ENCODE measurements at places on chromosomes 6 and 20.

DNA sequence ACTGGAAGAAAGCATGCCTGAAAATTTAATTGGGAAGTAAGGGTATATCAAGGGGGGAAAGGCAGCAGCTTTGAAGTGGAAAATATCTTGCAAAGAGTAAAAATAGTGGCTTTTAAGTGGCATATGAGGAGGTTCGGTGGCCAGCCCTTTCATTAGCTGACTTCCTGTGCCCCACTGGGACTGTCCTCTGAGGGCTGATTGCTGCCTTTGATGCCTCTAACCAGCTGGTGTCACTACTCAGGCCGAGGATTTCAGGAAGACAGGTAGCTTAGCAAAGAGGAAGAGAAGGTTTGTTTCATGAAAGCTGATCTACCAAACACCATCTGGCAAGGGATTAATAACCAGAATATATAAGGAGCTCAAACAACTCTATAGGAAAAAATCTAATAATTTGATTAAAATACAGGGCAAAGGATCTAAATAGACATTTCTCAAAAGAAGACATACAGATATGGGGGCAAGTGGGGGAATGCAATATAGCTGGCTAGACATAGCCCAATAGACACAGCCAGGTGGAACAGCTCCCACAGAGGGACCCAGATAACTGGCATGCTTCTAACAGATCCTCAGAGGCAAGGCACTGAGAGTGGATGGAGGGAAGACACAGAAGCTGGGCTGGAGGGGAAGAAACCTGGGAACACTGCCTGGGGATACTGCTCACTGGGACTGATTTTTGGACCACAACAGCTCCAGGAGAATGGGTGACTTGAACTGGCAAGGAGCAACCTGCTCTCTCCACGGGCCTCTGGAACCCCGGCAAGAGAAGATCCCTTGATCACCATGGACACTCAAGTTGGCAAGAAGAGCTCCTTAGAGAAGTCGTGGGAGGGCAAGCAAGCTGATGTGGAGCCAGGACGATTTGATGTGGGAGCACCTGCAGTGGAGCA is 33.2 kb downstream of the CCN2 start:
- no peak for DNase-seq

GRCh38 chr20:60428651-60429050 is 470.4 kb downstream of the CDH26 start:
- no peak for DNase-seq

DNA sequence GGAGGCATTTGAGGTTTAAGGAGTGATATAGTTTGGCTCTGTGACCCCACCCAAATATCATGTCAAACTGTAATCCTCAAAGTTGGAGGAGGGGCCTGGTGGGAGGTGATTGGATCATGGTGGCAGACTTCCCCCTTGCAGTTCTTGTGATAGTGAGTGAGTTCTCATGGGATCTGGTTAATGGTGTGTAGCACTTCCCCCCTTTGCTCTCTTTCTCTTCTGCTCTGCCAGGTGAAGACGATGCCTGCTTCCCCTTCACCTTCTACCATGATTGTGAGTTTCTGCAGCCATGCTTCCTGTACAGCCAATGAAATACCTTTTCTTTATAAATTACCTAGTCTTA is 1.7 kb upstream of the HDDC2 start:
- no peak for DNase-seq

GRCh38 chr6:156602066-156602385 is 175.2 kb upstream of the ARID1B start:
- no peak for DNase-seq

DNA sequence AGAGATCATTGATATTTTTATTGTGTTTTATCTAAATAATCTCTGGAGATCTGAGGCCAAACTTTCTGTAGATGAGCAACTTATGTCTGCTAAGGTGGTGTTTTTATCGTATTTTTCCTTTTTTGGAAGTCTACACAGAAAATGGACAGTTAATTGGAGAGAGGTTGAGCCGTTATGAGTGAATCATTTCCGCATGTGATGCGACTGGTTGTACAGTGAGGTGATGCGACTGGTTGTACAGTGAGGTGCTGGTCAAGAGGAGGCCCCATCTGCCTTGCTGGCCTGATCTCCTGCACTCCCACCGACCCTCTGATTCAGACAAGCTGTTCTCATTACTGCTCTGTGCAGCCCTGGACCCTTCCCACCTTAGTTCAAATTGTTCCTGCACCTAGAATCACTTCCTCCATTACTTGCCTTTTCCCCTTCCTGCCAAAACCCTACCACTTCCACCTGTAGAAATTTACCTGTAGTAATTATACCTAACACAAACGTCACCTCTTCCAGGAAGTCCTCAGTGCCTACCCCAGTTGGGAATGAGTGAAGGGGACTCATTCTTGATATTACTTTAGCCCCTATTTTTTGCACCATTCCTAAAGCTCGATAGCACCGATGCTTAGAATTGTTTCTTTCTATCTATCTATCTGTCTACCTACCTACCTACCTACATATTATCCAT is 100.3 kb downstream of the ZDHHC14 start:
- no peak for DNase-seq

- no peak for DNase-seq
These were observed 38.7 kb downstream of the SCP2D1 start for GRCh38 chr20:18852318-18852717.

- DNase-seq = no peak
These were observed 108.6 kb downstream of the BANF2 start for GRCh38 chr20:17808357-17808756.

DNA sequence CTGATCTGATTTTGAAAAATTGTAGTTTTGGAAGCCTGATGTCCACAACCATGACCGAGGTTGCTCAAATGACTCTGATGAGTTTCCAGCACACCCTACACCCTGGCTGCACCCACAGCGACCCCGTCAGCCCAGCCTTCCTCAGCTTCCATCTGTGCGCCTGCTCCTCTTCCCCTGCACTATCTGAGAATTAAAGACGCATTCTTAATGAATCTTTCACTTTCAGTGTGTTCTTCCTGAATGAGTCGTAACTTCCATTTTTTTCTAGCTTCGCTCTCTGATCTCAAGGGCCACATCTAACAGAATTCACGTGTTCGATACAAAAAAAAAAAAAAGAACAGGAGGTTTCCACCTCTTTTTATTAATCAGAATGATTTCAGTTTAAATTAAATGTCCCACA is 21.3 kb upstream of the RREB1 start:
- DNase-seq = no peak

- no peak for DNase-seq
These were observed 4.6 kb downstream of the TFAP2D start for GRCh38 chr6:50717734-50718457.

- no peak for DNase-seq
These were observed 1.3 kb upstream of the BLOC1S5 start for GRCh38 chr6:8065519-8065911.

DNA sequence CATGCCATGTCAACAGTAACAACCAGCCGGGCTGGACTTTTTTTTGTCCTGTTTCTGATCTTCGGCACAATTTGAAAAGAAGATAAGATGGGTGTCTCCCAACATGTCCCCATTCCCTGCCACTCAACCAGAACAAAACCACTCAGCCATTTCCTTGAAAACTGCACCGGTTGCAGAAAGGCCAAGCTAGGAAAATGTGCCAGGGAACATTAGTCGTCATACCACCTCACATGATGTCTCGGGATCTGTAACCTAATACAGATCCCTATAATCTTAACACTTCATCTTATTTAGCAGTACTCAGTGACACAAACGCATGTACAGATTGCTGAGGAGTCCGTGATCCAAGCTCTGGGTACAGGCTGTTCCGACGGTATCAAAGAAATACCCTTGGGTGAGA is 46.5 kb downstream of the ALDH8A1 start:
- DNase-seq = no peak

DNA sequence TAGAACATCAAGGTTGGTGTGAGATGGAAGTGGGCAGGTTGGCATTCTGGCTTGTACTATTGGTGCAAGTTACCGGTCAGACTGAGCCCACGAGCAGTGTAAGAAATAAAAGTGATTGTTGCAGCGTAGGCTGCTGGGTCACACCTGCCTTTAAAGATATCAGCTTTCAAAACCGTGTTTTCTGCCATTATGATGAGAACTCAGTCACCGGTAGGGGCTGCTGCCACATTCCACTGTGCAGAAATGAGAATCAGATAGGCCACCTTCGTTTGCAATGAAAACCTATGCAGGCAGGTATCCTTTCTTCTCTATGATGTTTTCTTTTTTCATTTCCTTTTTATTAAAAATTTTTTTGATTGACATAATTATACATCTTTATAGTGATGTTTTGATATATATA is 168.5 kb downstream of the MYLK4 start:
- DNase-seq = no peak

DNA sequence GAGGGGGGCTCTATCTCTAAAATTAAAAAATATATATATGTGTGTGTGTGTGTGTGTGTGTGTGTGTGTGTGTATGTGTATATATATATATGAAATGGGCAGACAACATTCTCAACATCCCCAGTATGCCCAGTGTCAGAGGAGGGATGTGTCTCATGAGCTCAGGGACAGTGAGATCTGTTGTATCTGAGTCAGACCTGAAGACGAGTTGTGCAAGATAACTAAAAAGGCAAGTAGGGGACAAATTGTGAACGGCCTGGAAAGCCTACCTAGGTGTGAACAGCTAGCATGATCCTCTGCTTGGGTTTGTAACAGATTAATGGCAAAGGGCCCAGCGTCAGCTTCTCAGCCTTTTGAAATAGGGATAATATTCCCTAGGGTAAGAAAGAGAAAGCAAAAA is 124.3 kb downstream of the FAXC start:
- DNase-seq = no peak

DNA sequence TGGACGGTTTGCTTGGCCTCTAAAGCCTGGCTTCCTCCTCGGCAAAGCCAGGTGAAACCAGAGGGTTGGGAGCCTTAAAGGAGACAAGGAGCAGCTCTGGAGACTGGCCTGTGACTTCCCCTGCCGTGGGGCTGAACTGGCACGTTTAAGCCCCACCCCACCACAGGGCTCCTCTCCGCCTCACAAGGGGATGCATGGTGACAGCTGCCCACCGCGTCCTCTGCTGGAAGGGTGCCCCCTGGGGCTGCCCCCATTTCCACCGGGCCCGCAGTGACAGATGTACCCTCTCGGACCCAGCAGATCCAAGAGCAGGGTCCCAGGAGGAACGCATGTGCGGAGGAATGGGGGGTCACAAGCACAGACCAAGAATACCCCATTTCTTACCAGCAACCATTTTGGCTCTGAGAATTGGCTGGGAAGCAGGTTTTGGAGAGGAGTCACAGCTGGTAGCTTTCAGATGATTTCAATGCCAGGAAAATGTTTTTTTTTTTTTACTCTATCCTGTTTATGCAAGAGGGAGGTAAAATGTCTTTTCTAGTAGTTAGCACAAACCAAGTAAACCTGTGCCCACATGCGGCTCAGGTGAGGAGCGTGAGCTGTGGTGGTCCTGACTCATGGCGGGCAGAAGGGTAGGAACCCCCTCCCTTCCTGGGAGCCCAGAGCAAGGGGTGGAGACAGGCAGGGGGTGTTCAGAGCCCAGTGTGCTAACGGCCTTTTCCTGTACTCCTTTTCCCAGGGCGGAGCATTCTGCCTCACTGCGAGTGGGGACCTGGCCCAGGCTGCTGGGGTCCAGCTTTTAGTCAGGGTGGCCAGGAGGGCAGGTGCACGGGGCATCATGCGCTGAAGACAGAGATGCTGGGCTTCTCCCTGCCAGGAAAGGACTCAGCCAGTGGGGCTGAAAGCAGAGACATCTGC is 33.0 kb downstream of the FRMD1 start:
- DNase-seq = no peak

- no peak for DNase-seq
These were observed 190.2 kb upstream of the SSTR4 start for GRCh38 chr20:22844959-22845358.

GRCh38 chr20:25389858-25390537 is 637 bp downstream of the ABHD12 start:
- DNase-seq = no peak
